ENCODE measurements at places on chromosomes 1 and 21.

GRCh38 chr1:238955934-238956333 lies 430.4 kb upstream of the CHRM3 start:
- no peak for DNase-seq

DNA sequence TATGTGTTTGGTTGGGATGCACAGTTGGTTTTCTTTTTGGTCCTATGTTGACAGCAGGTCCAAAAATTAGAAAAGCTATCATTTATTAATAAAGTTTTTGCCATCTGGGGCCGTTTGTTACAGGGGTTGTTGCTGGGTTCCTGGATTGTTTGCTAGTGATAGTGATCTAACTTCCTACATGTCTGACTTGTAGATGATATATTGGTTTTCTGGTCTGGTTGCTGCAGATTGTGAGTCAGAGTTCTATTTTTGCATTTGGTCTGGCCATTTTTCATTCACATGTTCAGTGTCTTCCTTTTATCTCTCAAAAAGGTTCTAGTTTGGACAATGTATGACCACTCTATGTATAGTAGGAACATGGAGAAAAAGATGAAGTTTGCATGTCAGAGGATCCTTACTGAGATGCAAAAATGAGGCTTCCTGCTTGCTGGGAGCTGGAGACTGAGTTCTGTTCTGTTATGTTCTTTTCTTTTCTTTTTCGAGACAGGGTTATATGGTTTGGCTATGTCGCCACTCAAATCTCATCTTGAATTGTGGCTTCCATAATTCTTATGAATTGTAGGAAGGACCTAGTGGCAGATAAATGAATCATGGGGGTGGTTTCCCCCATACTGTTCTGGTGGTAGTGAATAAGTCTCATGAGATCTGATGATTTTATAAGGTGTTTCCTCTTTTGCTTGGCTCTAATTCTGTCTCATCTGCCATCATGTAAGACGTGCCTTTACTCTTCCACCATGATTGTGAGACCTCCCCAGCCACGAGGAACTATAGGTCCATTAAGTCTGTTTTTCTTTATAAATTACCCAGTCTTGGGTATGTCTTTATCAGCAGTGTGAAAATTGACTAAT lies 4.2 kb upstream of the NVL start:
- DNase-seq = no peak

GRCh38 chr1:204327359-204327758 lies 32.4 kb downstream of the PLEKHA6 start:
- no peak for DNase-seq

GRCh38 chr1:115199416-115200132 lies 110.3 kb upstream of the TSPAN2 start:
- no peak for DNase-seq

GRCh38 chr1:161921990-161922389 lies 101.7 kb downstream of the OLFML2B start:
- no peak for DNase-seq

DNA sequence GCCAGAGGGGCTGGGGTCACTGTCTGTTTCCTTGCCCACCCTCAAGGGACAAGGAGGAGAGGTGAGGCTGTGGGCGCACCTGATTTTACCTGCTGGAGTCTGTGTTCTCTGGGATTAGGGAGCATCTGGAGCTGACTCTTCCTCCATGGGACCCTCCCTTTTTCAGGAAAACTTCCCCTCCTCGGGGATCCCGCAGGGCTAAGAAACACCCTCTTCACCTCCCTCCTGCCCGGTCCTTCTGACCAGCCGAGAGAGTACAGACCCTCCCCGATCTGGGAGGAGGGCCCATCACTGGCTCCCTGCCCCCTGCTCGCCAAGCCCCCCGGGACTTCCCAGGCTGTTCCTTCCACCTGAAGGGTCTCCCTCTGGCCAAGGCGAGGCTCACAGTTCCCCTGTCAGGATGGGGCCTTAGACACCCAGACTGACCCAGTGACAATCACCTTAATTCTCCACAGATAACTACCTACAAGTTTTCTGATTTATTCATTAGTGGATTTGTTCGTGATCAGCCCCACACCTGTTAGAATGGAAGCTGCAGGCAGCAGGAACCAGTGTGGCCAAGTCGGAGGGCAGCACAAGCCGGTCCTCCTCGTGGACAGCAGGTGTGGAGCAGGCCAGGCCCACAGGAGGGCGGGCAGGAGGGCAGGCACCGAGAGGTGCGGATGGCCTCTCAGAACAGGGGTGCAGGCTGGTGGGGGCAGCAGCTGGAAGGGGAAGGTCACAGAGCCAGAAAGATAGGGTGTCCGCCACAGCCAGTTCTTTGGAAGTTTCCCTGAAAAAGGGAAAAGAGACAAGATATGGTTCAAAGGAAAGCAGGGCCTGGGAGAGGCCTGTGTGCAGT lies 15.9 kb upstream of the SAMD11 start:
- DNase-seq = no peak

- DNase-seq = no peak
Measured at GRCh38 chr1:78745111-78745510, 95.5 kb downstream of the IFI44 start.

- no peak for DNase-seq
Measured at GRCh38 chr1:26961826-26962225, 1.6 kb upstream of the KDF1 start.

GRCh38 chr1:22712502-22713271 lies 2.0 kb downstream of the EPHB2 start:
- no peak for DNase-seq

DNA sequence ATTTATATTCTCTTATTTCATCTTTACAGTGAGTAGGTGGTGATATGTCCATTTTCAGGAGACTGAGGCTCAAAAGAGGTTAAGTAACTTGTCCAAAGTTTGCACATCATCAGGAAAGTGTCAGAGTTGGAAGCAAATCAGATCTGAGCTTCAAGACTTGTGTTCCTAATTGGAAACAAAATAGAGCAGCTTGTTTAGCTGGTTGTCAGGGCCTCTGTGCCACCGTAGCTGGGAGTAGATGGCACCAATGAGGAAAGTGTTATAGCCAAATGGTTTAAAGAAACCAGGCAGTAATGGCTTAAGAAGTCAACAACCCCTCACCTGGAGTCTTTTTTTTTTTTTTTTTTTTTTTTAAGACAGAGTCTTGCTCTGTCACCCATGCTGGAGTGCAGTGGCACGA lies 19.7 kb downstream of the AGO1 start:
- no peak for DNase-seq

GRCh38 chr1:176416777-176417176 lies 46.2 kb upstream of the PAPPA2 start:
- no peak for DNase-seq

- DNase-seq = no peak
Measured at GRCh38 chr1:33007190-33008050, 29.3 kb downstream of the AK2 start.

- DNase-seq = no peak
Measured at GRCh38 chr21:33902349-33902748, 13.3 kb downstream of the ATP5PO start.

DNA sequence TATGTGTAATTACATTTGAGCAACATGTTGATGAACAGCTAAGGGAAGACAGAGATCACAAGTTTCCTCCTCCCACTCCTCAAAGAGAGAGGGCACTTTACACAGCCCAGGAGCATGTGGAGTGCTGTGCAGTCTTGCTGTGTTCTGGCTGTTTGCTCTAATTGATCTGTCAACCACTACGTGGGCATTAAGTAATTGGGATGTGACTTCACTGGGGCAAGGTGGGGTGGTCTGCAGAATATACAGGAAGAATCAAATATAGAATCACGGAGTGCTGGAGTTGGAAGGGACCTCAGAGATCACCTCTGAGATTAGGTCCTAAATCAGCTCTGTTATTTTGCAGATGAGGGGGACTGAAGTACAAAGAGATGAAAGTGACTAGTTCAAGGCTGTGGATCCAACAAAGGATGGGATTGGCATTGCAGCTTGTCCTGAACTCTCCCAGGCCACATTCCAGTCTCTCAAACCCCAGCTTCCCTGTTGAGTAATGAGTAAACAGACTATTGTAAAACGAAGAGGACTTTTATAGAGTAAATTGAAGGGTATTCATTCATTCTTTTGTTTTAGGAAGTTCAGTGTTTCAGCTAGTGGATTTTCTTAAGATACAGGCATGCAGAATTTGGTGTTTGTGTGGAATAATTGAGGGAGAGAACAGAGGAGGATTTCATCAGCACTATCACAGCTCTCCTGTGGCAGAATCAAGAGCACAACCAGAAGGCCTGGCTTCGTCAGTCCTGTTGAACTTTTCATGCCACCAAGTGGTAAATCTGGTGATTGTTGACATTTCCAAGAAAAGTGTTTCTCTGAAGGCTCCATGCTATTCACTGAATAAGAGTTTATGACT lies 22.4 kb downstream of the NOS1AP start:
- no peak for DNase-seq

GRCh38 chr1:24379733-24380315 lies 33.8 kb downstream of the STPG1 start:
- no peak for DNase-seq

DNA sequence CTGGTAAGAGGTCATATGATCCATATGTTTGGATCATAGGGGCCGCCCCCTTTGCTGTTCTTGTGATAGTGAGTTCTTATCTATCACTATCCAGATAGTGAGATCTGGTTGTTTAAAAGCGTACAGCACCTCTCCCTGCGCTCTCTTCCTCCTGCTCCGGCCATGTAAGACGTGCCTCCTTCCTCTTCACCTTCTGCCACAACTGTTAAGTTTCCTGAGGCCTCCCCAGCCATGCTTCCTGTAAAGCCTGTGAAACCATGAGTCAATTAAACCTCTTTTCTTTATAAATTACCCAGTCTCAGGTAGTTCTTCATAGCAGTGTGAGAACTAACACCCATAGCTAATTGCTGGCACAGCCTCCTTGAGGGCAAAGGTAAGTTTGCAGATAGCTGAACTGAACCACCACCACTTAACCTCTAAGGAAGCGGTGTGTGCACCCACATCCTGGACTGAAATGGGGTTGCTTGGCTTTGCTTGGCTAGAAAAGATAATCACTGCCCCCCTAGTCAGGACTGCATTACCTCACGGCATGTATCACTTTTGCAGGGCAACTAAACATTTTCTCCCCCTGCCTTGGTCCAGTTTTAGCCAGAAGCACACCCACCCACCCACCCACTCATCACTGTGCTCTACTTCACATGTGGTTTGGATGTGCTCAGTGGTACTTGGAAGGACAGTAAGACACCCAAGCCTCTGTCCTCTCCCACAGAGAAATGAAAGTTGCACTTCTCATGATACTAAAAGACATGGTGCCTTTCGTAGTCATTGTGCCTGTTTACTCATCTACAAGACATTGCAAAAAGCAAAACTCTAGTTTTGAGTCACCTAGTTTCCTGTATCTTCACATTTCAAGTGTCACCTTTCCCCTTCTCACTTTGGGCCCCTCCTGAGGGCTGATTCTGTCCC lies 23.1 kb upstream of the PTAFR start:
- no peak for DNase-seq

- DNase-seq = no peak
Measured at GRCh38 chr1:245825128-245825901, 670.5 kb downstream of the KIF26B start.

GRCh38 chr1:108038653-108039236 lies 73.8 kb upstream of the VAV3 start:
- DNase-seq = no peak
